ENCODE measurements at places on chromosomes 11 and 22.
A peak's percentile ranks its signal among the peaks of the same experiment; 100 is the strongest.

GRCh38 chr22:22783575-22783974 lies 104.0 kb upstream of the IGLL5 start:
- H3K27me3 ChIP-seq: no peaks in the 10 kb centered on the region
- DNase-seq: no peak
- H3K4me3 ChIP-seq: no peak overlapping the region
- H3K4me1 ChIP-seq: no peaks in the 10 kb centered on the region

- no peak overlapping the region for H3K27ac ChIP-seq
- DNase-seq: peak; percentile 26
- no peaks in the 10 kb centered on the region for H3K36me3 ChIP-seq
- no peaks in the 10 kb centered on the region for H3K4me1 ChIP-seq
- no peak overlapping the region for H3K4me3 ChIP-seq
These were observed 12.4 kb downstream of the SEC14L3 start for GRCh38 chr22:30459181-30460052.

DNA sequence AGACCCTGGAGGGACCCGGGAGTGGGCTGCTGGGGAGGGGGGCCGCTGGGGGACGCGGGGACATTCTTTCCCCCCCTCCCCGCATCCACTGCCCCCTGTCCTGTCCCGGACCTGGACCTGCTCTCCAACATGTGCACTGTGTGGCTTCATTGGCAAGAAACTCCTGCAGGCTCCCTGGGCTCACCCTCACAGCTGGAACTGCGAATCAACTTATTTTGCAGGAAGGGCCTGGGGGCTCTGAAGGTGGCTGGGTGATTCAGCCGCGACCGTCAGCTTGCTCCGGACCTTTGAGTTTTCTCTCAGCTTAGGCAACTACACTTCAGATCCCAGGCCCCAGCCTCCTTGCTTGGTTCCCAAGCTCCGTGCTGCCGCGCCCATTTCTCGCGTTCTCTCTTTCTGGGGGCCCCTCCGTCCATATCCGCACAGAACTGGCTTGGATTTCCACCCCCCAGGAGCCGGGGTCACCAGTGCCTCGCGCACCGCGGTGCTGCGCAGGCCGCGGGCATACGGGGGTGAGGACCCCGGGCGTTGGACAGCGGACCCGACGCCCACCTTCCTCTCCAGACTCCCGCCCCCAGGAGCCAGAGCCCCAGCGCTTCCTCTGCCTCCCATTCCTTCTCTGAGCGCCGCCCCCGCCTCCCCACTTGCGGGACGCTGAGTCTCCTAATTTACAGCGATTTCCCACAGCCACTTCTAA lies 471 bp upstream of the AHNAK start:
- no peak overlapping the region for H3K27ac ChIP-seq
- DNase-seq: no peak
- H3K4me3 ChIP-seq: peak overlapping the region; percentile 79
- peaks cover 34% of the 10 kb centered on the region for H3K27me3 ChIP-seq
- H3K36me3 ChIP-seq: no peaks in the 10 kb centered on the region

- no peak overlapping the region for H3K4me3 ChIP-seq
- H3K27ac ChIP-seq: no peak overlapping the region
- DNase-seq: peak; percentile 55
- peaks cover 16% of the 10 kb centered on the region for H3K27me3 ChIP-seq
These were observed 156.5 kb upstream of the SOX6 start for GRCh38 chr11:16512899-16513241.

DNA sequence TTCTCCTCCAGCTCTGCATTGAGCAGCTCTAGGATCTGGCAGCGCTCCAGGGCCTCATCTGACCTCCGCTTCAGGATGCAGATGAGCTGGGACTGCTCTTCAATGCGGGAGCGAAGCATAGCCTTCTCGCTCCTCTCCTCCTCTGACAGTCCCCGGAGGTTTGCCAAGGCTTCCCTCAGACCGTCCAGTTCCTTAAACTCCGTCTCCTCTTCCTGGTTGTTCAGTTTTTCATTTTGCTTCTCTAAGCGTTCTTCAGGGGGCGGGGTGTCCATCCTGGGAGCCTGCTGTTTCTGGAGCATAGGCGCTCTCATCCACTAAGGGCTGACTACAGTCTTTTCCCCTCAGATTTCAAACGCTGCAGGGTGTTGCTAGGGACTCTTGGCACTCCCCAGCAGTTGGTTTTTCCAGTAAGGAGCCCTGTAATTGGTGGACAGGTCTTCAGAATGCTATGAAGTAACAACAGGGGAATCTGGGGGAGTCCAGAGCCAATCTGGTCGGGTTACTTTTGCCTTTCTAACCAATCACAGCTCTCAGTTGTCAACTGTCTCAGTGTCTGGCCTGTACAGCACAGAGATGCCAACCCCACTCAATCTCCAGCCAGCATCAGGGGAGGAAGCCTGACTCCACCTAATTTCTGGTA lies at the start of gene CCDC89:
Gene CCDC89 (minus strand): TSS at position 376 of the 640 bp plus-strand sequence. CDS start 65 bp downstream, at position 311.
- no peak within 1 kb of the TSS for H3K4me3 ChIP-seq
- H3K27ac ChIP-seq: no peak within 1 kb of the TSS
- no peak for DNase-seq
- no peaks in the 10 kb centered on the region for H3K27me3 ChIP-seq

- H3K27ac ChIP-seq: no peak overlapping the region
- DNase-seq: no peak
- no peaks in the 10 kb centered on the region for H3K27me3 ChIP-seq
- H3K36me3 ChIP-seq: no peaks in the 10 kb centered on the region
- H3K4me3 ChIP-seq: no peak overlapping the region
These were observed 101.4 kb downstream of the DBX1 start for GRCh38 chr11:20058749-20059458.

- DNase-seq: no peak
- H3K36me3 ChIP-seq: no peaks in the 10 kb centered on the region
- peaks cover 73% of the 10 kb centered on the region for H3K27me3 ChIP-seq
- H3K4me3 ChIP-seq: no peak overlapping the region
- no peak overlapping the region for H3K27ac ChIP-seq
These were observed 8.8 kb upstream of the DNAL4 start for GRCh38 chr22:38802671-38803121.

GRCh38 chr11:119087123-119087522 lies 2.4 kb downstream of the HMBS start:
- H3K27me3 ChIP-seq: no peaks in the 10 kb centered on the region
- no peak for DNase-seq
- H3K4me3 ChIP-seq: no peak overlapping the region
- H3K27ac ChIP-seq: no peak overlapping the region
- H3K36me3 ChIP-seq: no peaks in the 10 kb centered on the region

DNA sequence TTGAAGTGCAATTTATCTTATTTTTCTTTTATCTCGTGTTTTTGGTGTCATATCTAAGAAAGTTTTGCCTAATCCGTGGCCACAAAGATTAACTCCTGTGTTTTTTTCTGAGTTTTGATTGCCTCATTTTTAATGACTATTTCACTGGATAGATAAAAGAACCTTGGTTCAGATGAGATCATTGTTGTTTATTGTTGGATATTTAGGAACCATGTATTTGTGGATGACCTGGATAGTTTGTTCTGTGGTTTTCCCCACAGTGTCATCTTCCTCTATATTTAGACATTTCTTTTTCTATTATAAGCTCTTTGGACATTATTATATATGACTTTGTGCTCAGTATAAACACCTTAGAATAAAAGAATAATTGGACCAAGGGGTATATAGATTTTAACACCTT lies 37.2 kb downstream of the PPP6R3 start:
- no peaks in the 10 kb centered on the region for H3K27me3 ChIP-seq
- H3K4me1 ChIP-seq: no peaks in the 10 kb centered on the region
- H3K27ac ChIP-seq: no peak overlapping the region
- H3K4me3 ChIP-seq: no peak overlapping the region
- no peaks in the 10 kb centered on the region for H3K36me3 ChIP-seq

DNA sequence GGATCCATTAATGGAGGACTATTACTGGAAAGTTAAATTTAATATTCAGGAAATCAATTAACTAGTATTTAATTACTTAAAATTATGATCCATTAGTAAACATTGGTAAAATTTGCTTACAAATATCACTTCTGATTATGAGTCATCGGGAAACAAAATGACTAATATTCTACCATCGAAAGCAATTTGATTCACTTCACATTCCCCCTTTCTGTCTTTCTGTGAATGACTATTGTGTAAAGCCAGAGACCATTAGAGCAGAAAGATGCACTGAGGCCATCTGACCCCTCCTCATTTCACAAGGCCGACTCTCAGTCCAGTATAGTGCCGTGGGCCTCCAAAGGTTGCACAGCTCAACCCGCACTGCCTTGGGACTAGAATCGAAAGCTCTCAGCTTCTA lies 619.0 kb downstream of the OPCML start:
- H3K27me3 ChIP-seq: no peaks in the 10 kb centered on the region
- H3K4me3 ChIP-seq: no peak overlapping the region
- DNase-seq: no peak
- H3K36me3 ChIP-seq: no peaks in the 10 kb centered on the region
- H3K4me1 ChIP-seq: no peaks in the 10 kb centered on the region

DNA sequence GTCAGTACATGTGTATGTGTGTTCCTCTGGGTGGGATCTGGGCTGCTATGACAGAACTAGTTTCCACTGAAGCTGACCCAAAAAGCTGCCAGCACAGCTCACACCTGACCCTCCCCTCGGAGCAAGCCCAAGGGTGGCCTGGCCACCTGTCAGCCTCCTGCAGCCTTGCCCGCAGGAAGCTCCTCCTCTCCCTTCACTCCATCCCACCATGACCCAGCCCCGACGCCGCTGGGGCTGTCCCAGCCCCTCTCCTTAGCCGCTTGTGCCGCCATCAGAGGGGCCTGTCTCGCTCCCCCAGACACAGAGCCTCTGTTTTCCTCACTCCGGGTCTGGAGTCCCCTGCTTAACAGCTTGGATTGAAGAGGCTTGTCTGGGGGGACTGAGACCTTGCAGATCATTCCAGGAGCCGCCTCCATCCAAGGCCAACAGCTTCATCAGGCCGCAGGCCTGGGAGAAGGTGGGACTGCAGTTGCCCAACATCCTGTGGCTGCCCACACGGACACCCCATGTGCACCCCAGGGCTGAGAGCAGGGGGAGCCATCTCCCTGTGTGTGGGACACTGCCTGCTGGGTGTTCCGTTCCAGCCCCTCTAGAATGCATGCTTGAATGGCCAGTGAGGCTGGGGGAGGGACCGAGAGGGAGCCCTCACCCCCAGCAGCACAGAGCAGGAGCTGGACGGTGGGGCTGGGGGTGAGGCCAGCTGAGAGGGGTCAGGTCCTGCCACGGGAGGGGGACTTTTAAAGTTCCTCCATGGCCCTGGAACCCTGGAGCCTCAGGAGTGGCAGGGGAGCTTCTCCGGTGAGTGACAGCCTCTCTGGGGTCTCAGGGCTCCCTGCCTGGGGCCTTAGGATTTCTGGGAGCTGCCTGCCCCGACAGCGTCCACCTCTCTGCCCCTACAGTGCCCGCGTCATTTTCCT lies 696 bp downstream of the MRGPRF start:
- no peaks in the 10 kb centered on the region for H3K4me1 ChIP-seq
- H3K4me3 ChIP-seq: no peak overlapping the region
- H3K27me3 ChIP-seq: peaks cover 87% of the 10 kb centered on the region
- no peak overlapping the region for H3K27ac ChIP-seq

GRCh38 chr11:6312106-6312505 lies 8.2 kb downstream of the CAVIN3 start:
- H3K27me3 ChIP-seq: no peaks in the 10 kb centered on the region
- H3K4me1 ChIP-seq: no peaks in the 10 kb centered on the region
- no peak overlapping the region for H3K27ac ChIP-seq
- no peak overlapping the region for H3K4me3 ChIP-seq
- DNase-seq: no peak

- H3K4me3 ChIP-seq: no peak overlapping the region
- H3K27ac ChIP-seq: no peak overlapping the region
- no peak for DNase-seq
- H3K4me1 ChIP-seq: peaks cover 26% of the 10 kb centered on the region
- no peaks in the 10 kb centered on the region for H3K27me3 ChIP-seq
These were observed 235.9 kb upstream of the NARS2 start for GRCh38 chr11:78810559-78811009.

DNA sequence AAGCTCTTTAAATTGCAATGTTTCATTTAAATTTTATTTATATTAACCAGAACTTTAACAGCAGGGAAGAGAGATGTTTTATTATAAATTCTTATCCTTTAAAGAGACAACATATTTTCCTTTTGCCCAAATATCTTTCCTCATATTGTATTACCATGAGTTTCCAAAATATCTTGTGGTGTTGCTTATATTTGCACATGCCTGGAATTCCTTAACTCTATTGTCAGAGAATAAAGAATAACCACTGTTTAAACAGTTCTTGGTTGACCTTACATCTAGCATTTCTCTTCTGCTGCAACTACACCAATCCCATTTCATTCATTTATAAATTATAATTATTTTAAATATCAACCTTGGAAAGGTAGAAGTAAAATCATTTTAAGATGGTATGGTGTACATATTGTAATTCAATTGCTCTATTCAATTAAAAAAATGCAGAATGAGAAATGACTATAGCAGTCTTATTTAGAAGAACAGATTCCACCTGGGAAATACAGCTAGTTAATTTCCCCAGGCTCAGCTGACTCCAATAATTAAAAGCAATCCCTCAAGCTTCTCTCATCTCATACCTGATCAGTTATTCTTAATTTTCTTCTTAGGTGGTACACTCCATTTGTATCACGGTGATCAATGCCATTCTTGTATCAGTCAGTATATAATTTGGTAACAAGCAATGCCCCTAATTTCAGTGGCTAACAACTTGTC lies 923.3 kb downstream of the KCNA4 start:
- no peaks in the 10 kb centered on the region for H3K36me3 ChIP-seq
- H3K27ac ChIP-seq: no peak overlapping the region
- H3K4me3 ChIP-seq: no peak overlapping the region

All from MM.1S (cell line).